ENCODE measurements at places on chromosomes 1 and 21.

- DNase-seq: no peak
These were observed 5.3 kb downstream of the MAN1C1 start for GRCh38 chr1:25621876-25622275.

DNA sequence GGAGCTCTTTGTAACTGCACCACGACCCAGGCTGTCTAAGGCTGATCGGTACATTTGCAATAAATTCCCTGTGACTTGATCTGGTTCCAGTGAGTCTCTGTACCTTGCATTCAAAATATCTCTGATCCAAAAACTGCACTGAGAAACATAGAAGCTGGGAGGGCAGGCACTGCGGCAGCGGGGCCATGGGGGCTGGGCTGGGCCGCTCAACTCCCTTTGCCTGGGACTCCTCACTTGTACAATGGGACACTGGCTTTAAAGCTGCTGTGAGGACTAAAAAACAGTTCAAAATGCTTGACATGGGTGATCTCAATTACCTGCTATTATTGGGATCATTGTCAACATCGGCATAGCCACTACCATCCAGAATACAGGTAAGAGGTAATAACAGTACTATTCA lies 644.0 kb downstream of the AJAP1 start:
- DNase-seq: no peak

DNA sequence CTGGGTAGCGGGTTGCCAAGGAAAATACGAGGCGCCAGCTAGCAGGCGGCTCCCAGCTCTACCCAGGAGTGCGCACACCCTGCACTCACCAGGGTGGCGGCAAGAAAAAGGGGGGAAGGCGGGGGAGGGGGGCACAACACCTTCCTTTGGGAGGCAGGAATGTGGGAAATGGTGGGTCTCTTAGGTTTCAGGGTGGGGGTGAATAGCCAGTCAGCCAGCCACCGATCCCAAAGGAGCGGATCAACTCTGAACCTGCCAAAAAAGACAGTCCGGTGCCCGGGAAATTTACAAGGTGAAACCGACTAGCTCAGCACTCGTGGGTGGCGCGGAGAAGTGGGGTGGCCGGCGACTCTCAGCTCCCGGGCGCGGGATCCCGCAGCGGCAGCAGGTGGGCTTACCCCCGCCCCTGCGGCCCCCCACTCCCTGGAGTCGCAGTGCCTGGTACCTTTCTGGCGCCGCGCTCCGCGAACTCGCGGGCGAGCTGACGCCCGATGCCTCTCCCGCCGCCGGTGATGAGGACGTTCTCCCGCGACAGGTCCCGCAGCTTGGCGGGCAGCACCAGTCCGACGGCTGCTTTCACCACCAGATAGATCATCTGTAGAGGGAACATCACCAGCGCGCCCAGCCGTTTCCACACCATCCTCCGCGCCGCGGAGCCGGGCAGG lies 1.2 kb downstream of the DHRS3 start:
- no peak for DNase-seq

DNA sequence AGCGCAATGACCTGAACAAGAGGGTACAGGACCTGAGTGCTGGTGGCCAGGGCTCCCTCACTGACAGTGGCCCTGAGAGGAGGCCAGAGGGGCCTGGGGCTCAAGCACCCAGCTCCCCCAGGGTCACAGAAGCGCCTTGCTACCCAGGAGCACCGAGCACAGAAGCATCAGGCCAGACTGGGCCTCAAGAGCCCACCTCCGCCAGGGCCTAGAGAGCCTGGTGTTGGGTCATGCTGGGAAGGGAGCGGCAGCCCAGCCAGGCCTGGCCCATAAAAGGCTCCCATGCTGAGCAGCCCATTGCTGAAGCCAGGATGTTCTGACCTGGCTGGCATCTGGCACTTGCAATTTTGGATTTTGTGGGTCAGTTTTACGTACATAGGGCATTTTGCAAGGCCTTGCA lies 5.4 kb upstream of the CCDC28B start:
- DNase-seq: no peak

DNA sequence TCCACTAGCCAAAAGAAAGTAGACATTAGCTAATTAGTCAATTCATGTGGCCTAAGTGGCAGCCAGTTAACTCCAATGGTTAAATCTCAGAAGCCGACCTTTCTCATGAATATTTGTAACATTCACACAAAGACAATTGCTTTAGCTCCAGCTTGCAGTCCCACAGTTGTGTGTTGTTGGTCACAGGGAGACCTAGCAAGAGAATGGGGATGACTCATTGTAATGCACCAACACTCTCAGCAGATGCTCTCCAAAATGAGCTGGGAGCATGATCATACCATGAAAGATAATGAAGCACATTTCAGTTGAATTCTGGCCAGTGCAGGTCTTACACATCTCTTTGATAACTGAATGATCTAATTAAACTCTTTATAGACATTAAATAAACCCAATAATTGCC lies 160.4 kb downstream of the HLX start:
- DNase-seq: no peak

- DNase-seq: no peak
These were observed 12.2 kb downstream of the METTL13 start for GRCh38 chr1:171793636-171794035.

GRCh38 chr1:170175041-170175440 lies 29.3 kb downstream of the NTMT2 start:
- no peak for DNase-seq

DNA sequence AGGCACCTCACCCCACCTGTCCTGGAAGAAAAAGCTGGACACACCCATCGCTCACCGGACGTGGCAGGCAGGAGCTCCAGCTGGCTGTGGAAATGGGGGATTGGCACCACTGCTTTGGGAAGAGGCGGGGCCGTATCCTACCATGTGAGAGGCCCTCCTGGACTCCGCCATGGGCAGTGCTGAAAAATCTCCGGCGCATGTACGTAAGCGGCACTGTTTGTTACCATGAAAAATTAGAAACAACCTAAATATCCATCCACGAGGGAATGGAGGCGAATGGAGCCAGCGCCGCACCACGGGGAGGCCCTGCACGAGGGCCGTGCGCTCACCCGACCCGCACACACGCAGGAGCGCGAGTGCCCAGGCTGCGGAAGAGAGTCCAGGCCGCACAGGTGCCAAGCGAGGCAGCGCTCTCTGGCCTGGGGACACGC lies 3.1 kb downstream of the KRTAP10-8 start:
- no peak for DNase-seq

DNA sequence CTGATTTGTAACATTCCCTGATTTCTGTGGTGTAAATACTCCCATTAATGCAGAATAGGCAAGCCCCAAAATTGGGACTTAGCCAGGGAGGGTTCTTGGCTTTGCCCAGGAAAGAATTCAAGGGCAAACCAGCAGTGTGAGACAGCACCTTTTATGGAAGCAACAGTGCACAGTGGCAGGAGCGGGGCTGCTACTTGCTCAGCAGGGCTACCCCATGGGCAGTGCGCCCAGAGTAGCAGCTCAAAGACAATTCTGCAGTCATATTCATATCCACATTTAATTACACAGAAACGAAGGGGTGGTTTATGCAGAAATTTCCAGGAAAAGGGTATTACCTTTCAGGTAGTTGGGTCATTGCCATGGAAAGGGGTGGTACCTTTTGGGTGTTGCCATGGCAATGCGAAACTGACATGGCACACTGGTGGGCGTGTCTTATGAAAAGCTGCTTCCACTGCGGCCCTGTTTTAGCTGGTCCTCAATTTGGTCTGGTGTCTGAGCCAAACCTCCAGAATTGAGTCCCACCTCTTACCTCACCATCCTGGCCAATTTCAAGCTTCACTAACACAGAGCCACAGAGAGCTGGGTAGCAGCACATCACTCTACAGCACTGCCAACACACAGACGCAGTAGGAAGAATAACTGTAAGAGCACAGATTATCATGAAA lies 35.9 kb downstream of the FHAD1 start:
- DNase-seq: no peak

- DNase-seq: no peak
These were observed 77.6 kb downstream of the POU2F1 start for GRCh38 chr1:167298325-167298724.

DNA sequence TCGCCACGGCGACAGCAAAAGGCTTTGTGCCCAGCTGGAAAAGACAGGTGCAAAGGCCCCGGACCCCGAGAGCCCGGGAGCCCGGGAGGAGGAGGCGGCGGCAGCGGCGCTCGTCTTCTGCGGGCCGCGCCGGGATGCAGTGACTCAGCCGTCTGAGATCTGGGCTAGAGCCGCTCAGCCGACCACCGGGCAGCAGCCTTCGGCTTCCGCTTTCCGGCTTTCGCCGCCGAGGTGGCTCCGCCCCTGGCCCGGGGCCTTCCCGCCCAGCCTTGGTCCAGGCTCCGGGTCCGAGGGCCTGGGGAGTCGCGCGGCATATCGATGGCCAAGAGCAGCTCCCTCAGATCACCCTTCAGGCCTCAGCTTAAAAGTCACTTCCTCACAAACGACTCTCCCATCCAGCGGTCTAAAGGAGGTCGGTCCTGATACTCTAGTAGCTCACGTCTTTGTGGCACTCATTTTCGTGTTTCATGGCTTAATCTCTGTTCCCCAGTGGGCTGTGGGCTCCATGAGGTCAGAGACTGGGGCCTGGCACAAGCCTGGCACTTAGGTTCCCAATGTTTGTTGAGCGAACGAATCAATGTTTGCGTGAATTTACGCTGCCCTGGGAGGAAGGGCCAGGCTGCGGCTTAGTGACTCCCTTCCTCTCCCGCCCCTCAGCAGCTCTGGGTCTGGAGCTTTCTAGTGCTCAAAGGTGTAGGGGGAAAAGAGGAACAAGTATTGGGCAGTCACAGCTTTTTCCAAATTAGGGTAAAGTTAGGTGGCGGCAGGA lies at the start of gene PHTF1:
TSS of gene PHTF1 (minus strand) at position 154 of the 769 bp plus-strand sequence. CDS start 783 bp downstream, outside the sequence.
- no peak for DNase-seq

DNA sequence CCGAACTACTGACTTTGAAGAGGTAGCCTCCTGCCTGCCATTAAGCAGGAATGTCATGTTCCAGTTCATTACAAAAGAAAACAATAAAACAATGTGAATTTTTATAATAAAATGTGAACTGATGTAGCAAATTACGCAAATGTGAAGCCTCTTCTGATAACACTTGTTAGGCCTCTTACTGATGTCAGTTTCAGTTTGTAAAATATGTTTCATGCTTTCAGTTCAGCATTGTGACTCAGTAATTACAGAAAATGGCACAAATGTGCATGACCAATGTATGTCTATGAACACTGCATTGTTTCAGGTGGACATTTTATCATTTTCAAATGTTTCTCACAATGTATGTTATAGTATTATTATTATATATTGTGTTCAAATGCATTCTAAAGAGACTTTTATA lies 159.8 kb upstream of the SGIP1 start:
- no peak for DNase-seq

DNA sequence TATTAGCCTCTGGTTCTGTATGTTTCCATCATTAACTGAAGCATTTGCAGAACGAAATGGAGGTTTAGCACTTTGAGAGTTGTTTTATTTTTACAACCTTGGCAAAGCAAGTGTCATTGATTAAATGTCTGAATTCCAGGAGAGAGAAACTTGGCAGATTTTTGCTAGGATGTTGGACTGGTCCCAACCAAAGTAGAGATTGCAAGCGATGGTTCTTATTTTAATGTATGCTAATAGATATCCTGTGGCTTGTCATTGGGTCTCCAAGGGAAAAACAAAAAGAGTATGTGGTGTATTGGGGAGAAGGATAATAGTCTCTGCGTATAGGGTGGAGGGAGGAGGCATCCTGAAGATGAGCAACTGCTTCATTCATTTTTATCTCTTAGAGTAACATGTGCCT lies 457.2 kb upstream of the RUNX1 start:
- DNase-seq: no peak

DNA sequence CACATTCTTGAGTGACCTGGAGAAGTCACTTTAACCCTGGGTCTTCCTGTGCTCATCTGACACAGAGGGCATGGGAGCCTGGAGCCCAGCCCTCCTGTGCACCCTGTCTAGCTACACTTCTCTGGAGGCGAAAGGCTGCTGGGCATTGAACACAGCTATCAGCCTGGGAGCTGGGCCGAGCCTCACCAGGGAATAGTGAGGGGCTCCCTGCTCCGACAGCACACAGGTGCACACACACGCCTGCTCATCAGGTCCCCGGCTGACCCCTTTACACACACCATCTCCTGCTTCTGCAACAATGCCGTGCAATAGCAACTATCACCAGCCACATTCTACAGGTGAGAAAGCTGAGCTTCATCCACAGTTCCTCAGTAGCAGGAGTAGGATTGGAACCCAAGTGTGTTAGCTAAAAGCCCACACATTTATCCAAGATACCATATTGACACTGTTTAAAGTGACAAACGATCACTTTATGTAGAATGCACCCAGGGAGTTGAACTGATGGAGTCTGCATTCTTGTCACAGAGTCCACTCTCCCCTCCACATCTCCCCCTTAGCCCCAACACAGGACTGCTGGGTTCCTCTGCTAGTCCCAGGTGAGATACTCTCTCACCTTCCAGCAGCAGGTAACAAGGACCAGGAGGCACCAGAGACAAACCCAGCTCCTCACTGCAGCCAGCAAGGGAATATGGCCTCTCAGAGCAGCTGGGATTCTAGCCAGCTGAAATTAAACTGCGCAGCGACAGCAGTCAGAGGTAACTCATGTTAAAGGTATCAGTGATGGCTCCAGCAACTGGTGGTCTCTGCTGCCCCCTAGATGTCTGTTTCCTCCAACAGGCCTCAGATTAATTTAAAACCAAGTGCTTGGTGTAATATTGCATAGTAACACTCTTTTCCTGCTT lies 18.3 kb upstream of the CAPN8 start:
- no peak for DNase-seq

DNA sequence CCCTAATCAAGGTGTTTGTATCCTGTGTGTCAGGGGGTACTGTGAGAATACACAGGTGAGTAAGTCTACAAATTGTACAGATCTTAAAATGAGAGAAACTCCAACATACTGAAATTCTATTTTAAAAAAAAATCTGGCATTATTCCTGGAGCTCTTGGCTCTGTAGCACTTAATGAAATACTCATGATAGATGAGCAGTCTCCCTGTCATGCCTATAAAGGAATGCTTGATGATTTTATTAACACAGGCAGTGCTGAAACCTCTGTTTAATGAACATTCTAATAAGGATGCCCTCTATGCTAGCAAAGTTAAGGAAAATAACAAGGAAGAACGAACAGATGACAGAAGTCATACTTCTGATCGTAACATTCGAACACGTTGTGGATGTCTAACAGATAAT lies 233.9 kb upstream of the NEGR1 start:
- DNase-seq: peak; percentile 11

DNA sequence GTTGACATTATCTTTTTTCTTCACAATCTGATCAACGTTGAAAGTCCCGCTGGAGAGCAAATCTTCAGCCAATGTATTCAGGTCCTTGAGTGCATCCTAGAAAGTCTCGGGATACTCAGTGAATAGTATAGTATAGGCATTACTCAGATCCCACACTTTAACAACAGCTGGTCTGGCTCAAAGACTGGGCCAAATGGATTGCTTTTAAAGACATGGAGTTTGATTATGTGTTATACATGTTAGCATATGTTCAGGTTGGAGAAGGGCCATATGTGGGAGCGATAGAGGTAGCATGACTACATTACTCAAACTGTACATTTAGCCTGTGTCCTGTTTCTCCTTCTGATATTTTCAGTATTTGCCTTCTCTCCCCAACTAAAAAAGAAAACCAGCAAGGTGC lies 33.1 kb downstream of the OR10Z1 start:
- DNase-seq: no peak

DNA sequence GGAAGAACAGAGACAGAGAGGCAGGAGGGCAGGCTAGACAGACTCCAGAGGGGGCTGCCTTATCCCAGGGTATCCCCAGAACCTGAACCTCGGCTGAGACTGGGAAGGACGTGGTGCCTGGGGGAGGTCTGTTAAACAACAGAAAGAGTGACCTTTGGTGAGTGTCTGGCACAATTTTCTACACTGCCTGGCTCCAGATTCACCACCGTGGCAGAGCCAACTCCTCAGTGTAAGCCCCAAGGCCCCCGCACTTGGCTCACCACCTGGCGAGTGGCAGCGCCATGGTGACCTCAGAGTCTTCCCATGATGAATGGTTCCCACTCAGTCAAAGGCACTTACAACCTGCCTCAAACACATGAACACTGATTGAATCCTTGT lies 6.5 kb downstream of the RD3 start:
- DNase-seq: no peak

Data from AG09309 (cell line).